ENCODE measurements at places on chromosomes 2 and 18. TPM values are rescaled to one million over a fixed set of nuclear protein-coding genes. Genes with fewer than 3 reads are reported as not detected.
A peak's percentile ranks its signal among the peaks of the same experiment; 100 is the strongest.

GRCh38 chr18:47901624-47902362 lies 28.7 kb downstream of the SMAD2 start:
- no peak overlapping the region for H3K4me3 ChIP-seq
- peak overlapping the region; percentile 55 for H3K27ac ChIP-seq
- no peak for DNase-seq

Gene ACOXL
- 0.95 TPM for total RNA-seq

DNA sequence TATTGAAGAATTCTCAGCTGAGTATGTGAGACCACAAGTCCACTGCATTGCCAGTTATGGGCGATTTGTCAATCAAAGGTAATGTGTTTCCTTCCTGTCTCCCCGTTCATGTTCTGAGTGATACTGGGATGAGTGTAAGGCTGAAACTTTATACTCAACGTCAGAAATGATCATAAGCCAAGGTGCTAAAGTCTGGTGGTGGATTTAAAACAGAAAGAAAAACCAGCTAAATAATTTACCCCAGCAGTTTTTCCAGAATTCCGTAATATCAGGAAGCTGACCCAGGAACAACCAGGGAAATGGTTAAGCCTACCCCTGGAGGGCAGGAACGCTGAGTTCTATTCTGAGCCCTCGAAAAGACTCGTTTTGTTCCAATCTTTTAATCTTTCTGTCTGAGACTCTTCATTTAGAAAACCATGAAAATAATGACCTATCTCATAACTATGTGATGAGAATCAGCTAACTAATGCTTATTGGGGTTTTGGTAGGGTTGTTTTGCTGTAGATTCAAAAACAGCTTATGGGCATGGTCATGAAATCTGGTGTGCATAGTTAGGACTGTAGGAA lies 149.6 kb downstream of the LAMA3 start:
- no peak overlapping the region for H3K4me3 ChIP-seq
- DNase-seq = no peak
- no peaks in the 10 kb centered on the region for H3K36me3 ChIP-seq
- peaks cover 5% of the 10 kb centered on the region for H3K4me1 ChIP-seq
- no peak overlapping the region for H3K27ac ChIP-seq

DNA sequence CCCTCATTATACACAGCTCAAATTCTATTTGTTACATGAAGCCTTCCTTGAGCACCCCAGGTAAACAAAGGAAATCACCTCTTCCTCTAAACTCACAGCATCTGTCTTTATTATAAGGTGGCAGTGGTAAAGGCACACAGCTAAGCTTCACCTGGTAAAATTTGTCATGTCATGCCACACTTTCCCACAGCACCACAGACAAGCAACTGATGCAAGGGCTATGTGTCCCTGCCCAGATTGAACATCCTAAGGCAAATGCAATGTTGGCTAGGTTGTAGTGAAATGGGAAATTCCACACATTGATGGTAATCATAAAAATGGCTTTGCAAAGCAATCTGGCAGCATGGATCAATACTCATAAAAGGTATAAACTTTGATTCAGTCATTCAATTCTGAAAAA lies 18.9 kb downstream of the LDAH start:
- H3K27me3 ChIP-seq = no peaks in the 10 kb centered on the region
- DNase-seq = no peak
- no peak overlapping the region for H3K27ac ChIP-seq
- no peaks in the 10 kb centered on the region for H3K36me3 ChIP-seq

- DNase-seq = no peak
- H3K27ac ChIP-seq = no peak overlapping the region
- no peak overlapping the region for H3K4me3 ChIP-seq
- H3K27me3 ChIP-seq = no peaks in the 10 kb centered on the region
- no peaks in the 10 kb centered on the region for H3K4me1 ChIP-seq
- H3K36me3 ChIP-seq = no peaks in the 10 kb centered on the region
Measured at GRCh38 chr2:45938649-45939511, 287.4 kb downstream of the PRKCE start.

GRCh38 chr2:157698430-157698829 lies 69.8 kb upstream of the ACVR1C start:
- no peak for DNase-seq
- no peaks in the 10 kb centered on the region for H3K36me3 ChIP-seq
- no peak overlapping the region for H3K27ac ChIP-seq
- no peak overlapping the region for H3K4me3 ChIP-seq

Gene CDH7
- not detected for total RNA-seq

Gene HOXD8
- 10.5 TPM for total RNA-seq

- H3K4me1 ChIP-seq = no peaks in the 10 kb centered on the region
- no peaks in the 10 kb centered on the region for H3K27me3 ChIP-seq
- no peaks in the 10 kb centered on the region for H3K36me3 ChIP-seq
- no peak overlapping the region for H3K27ac ChIP-seq
Measured at GRCh38 chr2:190766174-190766572, 114.4 kb upstream of the GLS start.

Gene DSG4
- total RNA-seq = not detected

Gene CPO
- total RNA-seq = not detected

DNA sequence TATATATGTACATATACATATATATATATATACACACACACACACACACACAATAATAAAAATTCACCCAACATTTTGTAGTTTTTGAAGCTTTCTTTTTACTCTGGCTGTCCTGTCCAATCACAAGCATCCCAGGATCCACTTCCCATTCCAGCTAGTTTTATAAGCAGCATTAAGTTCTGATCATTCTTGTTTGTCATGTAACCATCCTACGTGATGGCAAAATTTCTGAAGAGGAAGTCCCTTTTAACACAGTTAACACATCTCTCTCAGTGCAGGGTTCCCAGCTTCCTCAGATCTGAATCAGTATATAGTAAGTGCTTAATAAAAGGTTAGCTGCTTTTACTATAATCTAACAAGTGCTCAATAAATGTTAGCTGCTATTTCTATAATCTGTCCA lies 26.4 kb downstream of the MYOM1 start:
- no peak overlapping the region for H3K4me3 ChIP-seq
- H3K27me3 ChIP-seq = no peaks in the 10 kb centered on the region
- no peak overlapping the region for H3K27ac ChIP-seq
- no peaks in the 10 kb centered on the region for H3K36me3 ChIP-seq
- no peak for DNase-seq
- H3K4me1 ChIP-seq = no peaks in the 10 kb centered on the region

- H3K27me3 ChIP-seq = no peaks in the 10 kb centered on the region
- H3K27ac ChIP-seq = no peak overlapping the region
- H3K4me3 ChIP-seq = no peak overlapping the region
- no peaks in the 10 kb centered on the region for H3K4me1 ChIP-seq
- H3K36me3 ChIP-seq = no peaks in the 10 kb centered on the region
Measured at GRCh38 chr2:36716111-36716510, 19.6 kb downstream of the VIT start.

DNA sequence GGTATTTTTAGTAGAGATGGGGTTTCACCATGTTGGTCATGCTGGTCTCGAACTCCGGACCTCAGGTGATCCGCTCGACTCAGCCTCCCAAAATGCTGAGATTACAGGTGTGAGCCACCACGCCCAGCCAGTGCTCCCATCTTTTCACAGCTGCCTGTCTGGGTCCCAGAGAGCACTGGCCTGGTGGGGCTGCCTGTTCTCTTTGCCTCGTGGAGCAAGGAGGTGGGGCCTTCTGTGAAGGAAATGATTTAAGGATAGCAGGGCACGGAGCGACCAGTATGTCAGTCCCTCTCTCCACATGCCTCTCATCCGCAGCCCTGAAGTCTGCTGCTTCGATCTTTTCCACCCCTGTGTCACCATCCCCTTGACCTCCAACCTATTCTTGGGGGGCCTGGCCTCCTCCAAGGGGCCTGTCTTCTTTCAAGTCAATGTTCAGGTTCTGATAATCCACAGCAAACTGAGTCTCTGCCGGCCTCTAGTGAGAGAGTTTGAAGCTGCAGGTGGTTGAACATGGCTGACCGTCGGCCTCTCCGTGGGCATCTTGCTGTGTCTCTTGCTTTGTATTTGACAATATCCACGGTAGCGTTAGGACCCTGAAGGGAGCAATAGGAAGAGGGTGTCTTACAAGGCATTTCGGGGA lies 28.2 kb upstream of the GIGYF2 start:
- DNase-seq = no peak
- H3K36me3 ChIP-seq = no peaks in the 10 kb centered on the region
- H3K27me3 ChIP-seq = no peaks in the 10 kb centered on the region
- no peak overlapping the region for H3K4me3 ChIP-seq

Gene GBX2
- total RNA-seq = not detected

DNA sequence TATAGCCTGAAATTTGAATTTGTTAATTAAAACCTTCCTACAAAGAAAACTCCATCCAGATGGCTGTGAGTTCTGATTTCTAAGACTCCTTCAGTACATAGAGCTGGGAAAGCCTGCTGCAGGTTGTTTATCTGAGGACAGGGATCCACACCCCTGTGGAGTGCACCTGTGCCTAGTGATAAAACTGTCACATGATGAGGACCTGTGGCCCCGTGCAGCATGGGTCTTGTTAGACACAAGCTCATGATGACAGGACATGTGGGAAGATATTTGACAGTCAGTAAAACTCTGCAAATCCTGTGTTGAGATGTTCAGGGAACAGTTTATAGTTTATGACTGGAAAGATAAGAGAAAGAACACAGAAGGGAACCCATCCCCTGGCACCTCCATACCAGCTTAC lies 133.2 kb upstream of the TMEM18 start:
- H3K4me3 ChIP-seq = no peak overlapping the region
- no peaks in the 10 kb centered on the region for H3K36me3 ChIP-seq
- no peaks in the 10 kb centered on the region for H3K4me1 ChIP-seq
- DNase-seq = no peak
- no peak overlapping the region for H3K27ac ChIP-seq

Gene VWC2L
- not detected for total RNA-seq

DNA sequence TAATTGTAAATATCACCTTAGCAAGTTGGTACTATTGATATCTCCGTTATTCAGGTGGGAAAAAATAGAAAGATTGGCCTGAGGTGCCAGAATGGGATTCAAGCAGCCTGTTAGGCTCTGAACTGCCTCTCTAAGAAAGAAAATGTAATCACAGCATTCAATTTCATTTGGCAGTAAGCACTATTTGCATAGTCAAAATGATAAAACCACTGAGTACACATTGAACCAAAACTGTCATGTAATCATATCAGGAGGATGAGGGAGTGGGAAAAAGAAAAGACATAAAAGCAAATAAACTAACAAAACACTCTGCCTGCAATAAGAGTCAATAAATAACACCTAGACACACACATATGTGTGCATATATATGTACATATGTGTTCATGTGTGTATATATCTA lies 103.9 kb upstream of the TACR1 start:
- no peaks in the 10 kb centered on the region for H3K27me3 ChIP-seq
- no peak for DNase-seq
- H3K4me3 ChIP-seq = no peak overlapping the region
- no peaks in the 10 kb centered on the region for H3K36me3 ChIP-seq

GRCh38 chr18:78242254-78242643 lies 737.4 kb upstream of the SALL3 start:
- no peak for DNase-seq
- no peak overlapping the region for H3K27ac ChIP-seq
- H3K4me3 ChIP-seq = no peak overlapping the region
- no peaks in the 10 kb centered on the region for H3K36me3 ChIP-seq
- H3K4me1 ChIP-seq = no peaks in the 10 kb centered on the region

Gene IL1R2
- 24.5 TPM for total RNA-seq

GRCh38 chr2:47237375-47238334 lies 82.5 kb upstream of the STPG4 start:
- H3K27ac ChIP-seq = no peak overlapping the region
- no peaks in the 10 kb centered on the region for H3K36me3 ChIP-seq
- H3K4me3 ChIP-seq = no peak overlapping the region
- no peak for DNase-seq
- no peaks in the 10 kb centered on the region for H3K27me3 ChIP-seq

- no peaks in the 10 kb centered on the region for H3K27me3 ChIP-seq
- H3K36me3 ChIP-seq = no peaks in the 10 kb centered on the region
- no peaks in the 10 kb centered on the region for H3K4me1 ChIP-seq
- no peak overlapping the region for H3K27ac ChIP-seq
- DNase-seq = no peak
Measured at GRCh38 chr2:112939425-112939824, 28.5 kb downstream of the IL37 start.

GRCh38 chr18:11511434-11512095 lies 97.8 kb upstream of the SLC35G4 start:
- H3K4me1 ChIP-seq = no peaks in the 10 kb centered on the region
- H3K4me3 ChIP-seq = no peak overlapping the region
- no peak overlapping the region for H3K27ac ChIP-seq
- no peaks in the 10 kb centered on the region for H3K27me3 ChIP-seq
- no peaks in the 10 kb centered on the region for H3K36me3 ChIP-seq
- no peak for DNase-seq

GRCh38 chr18:78169174-78169864 lies 810.3 kb upstream of the SALL3 start:
- H3K36me3 ChIP-seq = no peaks in the 10 kb centered on the region
- no peaks in the 10 kb centered on the region for H3K27me3 ChIP-seq
- H3K4me3 ChIP-seq = no peak overlapping the region
- no peak overlapping the region for H3K27ac ChIP-seq

DNA sequence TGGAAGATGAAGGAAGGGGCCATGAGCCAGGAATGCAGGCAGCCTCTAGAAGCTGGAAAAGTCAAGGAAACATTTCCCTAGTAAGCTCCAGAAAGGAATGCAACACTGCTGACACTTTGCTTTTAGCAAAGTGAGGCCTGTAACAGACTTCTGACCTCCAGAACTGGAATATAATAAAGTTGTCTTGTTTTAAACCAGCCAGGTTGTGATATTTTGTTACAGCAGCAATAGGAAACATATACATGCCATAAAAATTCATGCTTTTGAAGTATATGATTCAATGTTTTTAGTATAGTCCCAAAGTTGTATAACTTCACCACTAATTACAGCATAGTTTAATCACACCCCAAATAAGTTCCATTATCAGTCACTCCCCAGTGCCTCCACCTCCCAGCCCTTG lies 15.2 kb upstream of the ZNF396 start:
- no peaks in the 10 kb centered on the region for H3K36me3 ChIP-seq
- no peaks in the 10 kb centered on the region for H3K4me1 ChIP-seq
- no peak overlapping the region for H3K27ac ChIP-seq
- DNase-seq = no peak
- no peaks in the 10 kb centered on the region for H3K27me3 ChIP-seq

DNA sequence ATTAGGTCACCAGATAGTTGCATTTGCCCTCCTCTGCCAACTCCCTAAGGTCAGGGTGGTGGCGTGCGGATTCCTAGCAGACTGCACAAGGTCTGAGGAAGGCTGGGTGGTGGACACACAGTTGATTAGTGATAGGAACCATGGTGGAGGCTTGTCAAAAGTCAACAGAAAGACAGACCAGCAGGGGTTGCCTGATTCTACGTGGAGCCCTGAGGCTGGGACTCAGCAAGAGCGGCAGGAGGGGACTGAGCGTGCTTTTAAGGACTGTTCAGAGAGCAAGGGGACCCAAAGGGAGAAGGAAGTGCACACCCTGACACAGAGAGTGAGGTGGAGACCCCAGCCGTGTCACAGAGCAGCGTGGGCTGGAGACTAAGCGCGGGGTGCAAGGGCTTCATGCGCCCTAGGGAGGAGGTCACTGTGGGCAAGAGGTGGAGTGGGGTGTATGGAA lies 513.2 kb downstream of the RNF144A start:
- H3K36me3 ChIP-seq = no peaks in the 10 kb centered on the region
